ENCODE measurements at places on chromosomes 1 and 21.

DNA sequence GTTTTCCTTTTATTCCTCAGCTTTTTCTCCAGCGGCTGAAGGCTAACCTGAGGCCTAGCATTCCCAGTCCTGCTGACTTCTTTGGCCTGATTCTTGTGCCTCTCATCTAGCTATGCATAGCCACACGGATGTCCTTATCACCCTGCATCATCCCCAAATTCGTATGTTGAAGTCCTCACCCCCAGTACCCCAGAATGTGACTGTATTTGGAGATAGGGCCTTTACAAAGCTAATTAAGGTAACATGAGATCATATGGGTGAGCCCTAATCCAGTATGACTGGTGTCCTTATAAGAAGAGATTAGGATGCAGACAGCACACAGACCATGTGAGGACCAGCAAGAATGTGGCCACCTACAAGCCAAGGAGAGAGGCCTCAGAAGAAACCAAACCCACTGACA is 44.6 kb downstream of the CDCP2 start:
- DNase-seq: no peak

DNA sequence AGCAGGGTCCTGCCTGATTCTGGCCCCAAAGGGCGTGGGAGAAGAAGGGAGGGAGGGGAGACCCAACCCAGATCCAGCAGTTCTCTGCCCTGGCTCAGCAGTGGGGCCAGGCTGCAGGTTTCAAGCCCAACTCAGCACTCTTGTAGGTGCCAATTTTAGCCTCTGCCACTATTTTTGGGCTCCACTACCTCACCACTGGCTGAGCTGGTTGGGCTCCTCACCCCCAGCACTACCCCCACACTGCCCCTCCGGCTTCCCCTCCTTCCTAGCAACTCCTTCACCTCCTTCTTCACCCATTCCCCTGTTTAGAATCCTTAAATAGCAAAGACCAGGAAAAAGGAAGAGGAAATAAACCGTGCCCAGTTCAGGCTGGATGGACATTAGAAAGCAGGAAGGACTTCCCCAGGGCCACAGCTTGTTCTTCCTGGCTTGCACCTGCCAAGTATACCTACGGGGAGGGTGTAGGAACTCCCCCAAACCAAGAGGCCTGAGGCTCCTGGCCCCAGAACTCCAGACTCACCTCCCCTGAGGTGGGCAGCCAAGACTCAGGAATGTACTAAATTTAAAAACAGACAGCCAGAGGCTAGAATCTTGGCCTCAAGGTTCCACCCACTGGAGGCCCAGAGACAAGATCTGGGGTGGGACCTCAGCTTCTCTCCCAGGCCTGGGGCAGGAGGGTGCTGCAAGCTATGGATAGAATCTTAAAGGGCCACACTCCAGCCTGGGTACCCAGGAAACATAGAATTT is 1.4 kb upstream of the ARHGEF2 start:
- DNase-seq: no peak

GRCh38 chr1:198691063-198691462 is 52.2 kb downstream of the PTPRC start:
- no peak for DNase-seq

DNA sequence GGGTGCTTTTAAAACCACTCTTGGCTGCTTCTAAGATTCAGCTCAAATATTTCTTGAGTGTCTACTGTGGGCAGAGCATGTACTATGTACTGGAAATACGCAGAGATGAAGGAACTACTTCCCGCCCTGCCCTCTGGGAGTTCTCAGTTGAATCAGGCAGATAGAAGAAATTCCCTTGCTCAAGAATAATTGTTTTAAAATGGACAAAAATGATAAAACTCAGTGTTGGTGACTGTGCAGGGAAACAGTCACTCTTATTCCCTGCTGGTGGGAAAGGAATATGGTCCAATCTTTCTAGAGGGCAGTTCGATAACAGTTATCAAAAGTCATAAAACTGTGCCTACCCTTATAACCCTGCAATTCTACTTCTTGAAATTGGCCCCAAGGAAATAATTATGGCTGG is 16.9 kb upstream of the GRHL3 start:
- DNase-seq: no peak

GRCh38 chr1:64965366-64966157 is 787 bp downstream of the JAK1 start:
- peak; percentile 20 for DNase-seq

DNA sequence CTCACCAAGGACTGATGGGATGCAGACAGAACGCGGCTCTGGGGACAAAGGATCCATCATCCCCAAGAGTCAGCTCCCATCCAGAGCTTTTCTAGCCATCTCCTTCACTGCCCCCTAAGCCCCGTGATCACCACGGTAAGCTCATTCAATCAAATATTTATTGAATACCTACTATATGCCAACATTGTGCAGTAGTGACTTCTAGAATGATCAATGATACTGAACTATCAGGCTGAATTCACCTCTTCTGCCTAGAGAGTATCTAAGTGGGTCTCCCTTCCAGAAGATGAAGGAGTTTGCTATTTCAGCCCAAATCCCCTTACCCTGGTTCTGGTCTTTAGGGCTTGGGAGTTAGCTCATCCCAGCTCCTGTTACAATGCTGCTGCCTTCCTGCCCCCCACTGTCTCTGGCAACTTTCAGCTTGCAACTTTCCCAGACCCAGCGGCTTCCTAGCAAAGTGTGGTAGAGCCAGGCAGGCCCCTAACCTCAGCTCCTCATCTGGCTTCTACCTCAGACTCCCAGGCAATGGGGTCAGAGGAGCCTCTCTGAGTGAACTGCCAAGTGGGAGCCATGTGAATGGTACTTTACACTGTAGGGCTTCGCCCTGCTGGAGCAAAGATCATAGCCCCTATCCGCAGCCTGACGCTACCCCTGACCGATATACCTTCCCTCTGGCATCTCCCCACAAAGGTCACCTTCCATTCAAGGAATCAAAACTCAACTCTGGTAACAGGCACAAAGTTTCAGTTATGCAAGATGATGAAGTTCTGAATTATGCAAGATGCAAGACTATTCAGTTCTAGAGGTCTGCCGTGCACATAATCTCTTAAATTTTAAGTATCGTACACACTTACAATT is 20.9 kb downstream of the TMEM53 start:
- no peak for DNase-seq

Measured in esophagus squamous epithelium (tissue), 5 donors.